ENCODE measurements at places on chromosomes 11 and 22. TPM values are rescaled to one million over a fixed set of nuclear protein-coding genes. Genes with fewer than 3 reads are reported as not detected.

TSGA10IP gene
- total RNA-seq: not detected

NXPE1 gene
- total RNA-seq: not detected

MS4A12 gene
- not detected for total RNA-seq

GGTLC2 gene
- not detected for total RNA-seq

PHRF1 gene
- 34.3 TPM for total RNA-seq

OR5L1 gene
- not detected for total RNA-seq

MS4A8 gene
- total RNA-seq: not detected

TBX1 gene
- not detected for total RNA-seq

C11orf21 gene
- total RNA-seq: 0.33 TPM

SBF2 gene
- total RNA-seq: 38.9 TPM

ARFGAP2 gene
- 212 TPM for total RNA-seq

SHANK2 gene
- 44.4 TPM for total RNA-seq

CRACR2B gene
- 134 TPM for total RNA-seq

LTBP3 gene
- 330 TPM for total RNA-seq

ROBO4 gene
- total RNA-seq: 13.2 TPM

DUSP18 gene
- total RNA-seq: 19.1 TPM

TENM4 gene
- 6.6 TPM for total RNA-seq

ACR gene
- not detected for total RNA-seq

CD151 gene
- total RNA-seq: 282 TPM

CCDC88B gene
- total RNA-seq: 8.8 TPM

SPON1 gene
- 26.7 TPM for total RNA-seq

CHRM4 gene
- total RNA-seq: not detected

MIAT gene
- 2.6 TPM for total RNA-seq

SAA4 gene
- not detected for total RNA-seq

MMP27 gene
- not detected for total RNA-seq

TREH gene
- total RNA-seq: not detected

MS4A6E gene
- not detected for total RNA-seq

TOM1 gene
- 42.2 TPM for total RNA-seq

CABP4 gene
- 3.1 TPM for total RNA-seq

TH gene
- not detected for total RNA-seq

OR8K5 gene
- total RNA-seq: not detected

SCUBE2 gene
- total RNA-seq: 6.6 TPM

PDGFB gene
- 15.8 TPM for total RNA-seq

GRAP2 gene
- 0.78 TPM for total RNA-seq

UVRAG gene
- total RNA-seq: 10.9 TPM

SULT4A1 gene
- 0.26 TPM for total RNA-seq

NLRP10 gene
- total RNA-seq: not detected

TPH1 gene
- 0.52 TPM for total RNA-seq

CRYBA4 gene
- total RNA-seq: not detected

C11orf98 gene
- total RNA-seq: 24.4 TPM

TNKS1BP1 gene
- 83.5 TPM for total RNA-seq

ABTB2 gene
- total RNA-seq: 4.3 TPM

MMP12 gene
- not detected for total RNA-seq

GDPD4 gene
- not detected for total RNA-seq

APOL4 gene
- 0.52 TPM for total RNA-seq

CBLIF gene
- total RNA-seq: not detected

DEUP1 gene
- total RNA-seq: 0.99 TPM

TSPAN18 gene
- total RNA-seq: 2.1 TPM

DSCAML1 gene
- 1.6 TPM for total RNA-seq

TRPM5 gene
- total RNA-seq: 2.6 TPM

CST6 gene
- total RNA-seq: not detected

All from body of pancreas (tissue), 4 donors.